Activated CD4-positive, alpha-beta memory T cell treated with anti-CD3 and anti-CD28 coated beads, Interleukin-2, amount 10 ng/mL, durations not matched to agents 7 days and 5 days (primary cell): ENCODE measurements at places on chromosomes 1 and 21.

GRCh38 chr21:28444111-28444510 is 548.6 kb downstream of the LTN1 start:
- DNase-seq: no peak

DNA sequence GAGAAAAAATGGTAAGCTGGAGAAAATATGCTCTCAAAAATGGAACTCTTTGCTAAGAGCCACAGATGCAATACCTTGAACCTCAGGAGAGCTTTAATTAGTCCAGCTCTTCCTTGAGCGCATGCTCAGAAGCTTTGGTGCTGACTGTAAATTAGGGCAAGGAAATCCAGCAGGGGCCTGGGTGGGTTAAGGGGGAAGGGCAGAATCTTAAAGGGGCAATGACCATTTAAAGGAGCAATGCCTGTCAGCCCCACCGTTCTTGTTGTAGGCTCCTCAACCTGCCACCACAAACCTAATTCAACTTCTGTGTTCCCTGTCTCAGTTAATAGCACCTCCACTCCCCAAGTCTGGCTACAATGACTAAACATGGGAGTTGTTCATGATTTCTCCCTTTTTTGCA is 6.8 kb upstream of the SLC22A15 start:
- DNase-seq: no peak

- DNase-seq: no peak
Measured at GRCh38 chr1:233005703-233006102, 55.3 kb downstream of the NTPCR start.

DNA sequence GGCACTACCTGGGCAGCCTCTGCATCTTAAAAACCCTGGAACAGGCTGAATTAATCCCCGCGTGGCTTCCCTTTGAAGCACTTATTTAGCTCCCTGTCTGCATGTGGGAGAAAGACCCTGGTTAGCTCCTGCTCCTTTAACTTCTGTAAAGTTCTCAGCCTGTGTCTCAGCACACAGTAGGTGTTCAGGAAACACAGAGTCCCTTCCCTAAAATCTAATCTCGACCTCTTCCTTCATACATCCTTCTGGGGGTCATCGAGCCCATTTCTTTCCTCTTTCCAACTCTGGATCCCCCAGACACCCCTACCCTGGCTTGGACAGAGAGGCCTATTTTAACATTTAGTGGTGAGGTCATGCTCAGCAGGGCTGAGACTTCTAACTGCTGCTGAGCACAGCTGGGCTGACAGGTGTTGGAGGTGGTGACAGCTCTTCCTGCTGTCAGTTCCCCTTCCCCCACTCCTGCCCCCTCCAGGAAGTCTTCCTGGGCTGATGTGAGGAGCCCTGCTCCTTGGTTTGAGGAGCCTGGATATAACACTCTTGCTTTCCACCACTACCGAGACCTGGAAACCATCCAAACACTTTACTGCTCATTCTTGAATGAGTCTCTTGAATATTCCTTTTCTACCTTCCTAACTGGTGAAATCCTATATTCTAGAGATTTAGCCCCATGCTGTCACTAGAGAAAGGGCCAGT is 5.3 kb downstream of the E2F2 start:
- peak; percentile 54 for DNase-seq

GRCh38 chr1:175220853-175221556 is 28.4 kb upstream of the KIAA0040 start:
- no peak for DNase-seq

- no peak for DNase-seq
Measured at GRCh38 chr1:229252228-229252984, 18.5 kb upstream of the RAB4A start.

DNA sequence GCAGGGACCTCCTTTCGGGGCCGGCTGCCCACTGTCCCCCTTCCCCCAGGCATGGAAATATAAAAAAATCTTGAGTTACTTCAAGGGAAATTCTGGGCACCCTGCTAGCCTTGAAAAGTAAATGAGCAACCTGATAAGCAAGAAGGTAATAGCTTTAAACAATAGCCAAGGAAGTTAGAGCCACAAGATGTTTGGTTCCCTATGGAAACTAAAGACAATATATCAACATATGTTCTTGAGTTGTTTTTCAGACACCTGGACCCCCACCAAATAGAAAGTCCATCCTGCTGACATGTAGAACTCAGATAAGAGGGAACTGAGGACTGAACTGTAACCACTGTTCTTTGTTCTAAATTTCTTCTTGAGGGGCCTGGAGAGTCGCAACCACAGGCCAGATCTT is 19.3 kb upstream of the SLC35A3 start:
- DNase-seq: no peak

GRCh38 chr1:180199018-180199417 is 31.0 kb upstream of the LHX4 start:
- no peak for DNase-seq

DNA sequence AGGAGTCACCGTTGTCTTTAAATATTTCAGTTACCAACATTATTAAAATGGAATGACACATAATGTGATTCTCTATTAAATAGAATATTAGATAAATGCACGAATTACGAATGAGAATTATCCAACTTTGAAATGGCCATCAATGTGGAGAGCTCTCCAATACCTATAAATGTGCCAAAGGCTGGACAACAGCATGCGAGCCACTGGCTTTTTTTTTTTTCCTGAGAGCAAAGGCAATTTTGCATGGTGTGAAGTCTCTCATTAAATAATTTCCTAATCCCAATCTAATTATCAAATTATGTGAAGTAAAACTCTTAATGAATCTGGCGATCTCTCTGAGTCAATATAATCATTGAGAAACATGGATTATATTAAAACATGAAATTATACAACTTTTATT is 113.5 kb downstream of the KCNT2 start:
- no peak for DNase-seq

DNA sequence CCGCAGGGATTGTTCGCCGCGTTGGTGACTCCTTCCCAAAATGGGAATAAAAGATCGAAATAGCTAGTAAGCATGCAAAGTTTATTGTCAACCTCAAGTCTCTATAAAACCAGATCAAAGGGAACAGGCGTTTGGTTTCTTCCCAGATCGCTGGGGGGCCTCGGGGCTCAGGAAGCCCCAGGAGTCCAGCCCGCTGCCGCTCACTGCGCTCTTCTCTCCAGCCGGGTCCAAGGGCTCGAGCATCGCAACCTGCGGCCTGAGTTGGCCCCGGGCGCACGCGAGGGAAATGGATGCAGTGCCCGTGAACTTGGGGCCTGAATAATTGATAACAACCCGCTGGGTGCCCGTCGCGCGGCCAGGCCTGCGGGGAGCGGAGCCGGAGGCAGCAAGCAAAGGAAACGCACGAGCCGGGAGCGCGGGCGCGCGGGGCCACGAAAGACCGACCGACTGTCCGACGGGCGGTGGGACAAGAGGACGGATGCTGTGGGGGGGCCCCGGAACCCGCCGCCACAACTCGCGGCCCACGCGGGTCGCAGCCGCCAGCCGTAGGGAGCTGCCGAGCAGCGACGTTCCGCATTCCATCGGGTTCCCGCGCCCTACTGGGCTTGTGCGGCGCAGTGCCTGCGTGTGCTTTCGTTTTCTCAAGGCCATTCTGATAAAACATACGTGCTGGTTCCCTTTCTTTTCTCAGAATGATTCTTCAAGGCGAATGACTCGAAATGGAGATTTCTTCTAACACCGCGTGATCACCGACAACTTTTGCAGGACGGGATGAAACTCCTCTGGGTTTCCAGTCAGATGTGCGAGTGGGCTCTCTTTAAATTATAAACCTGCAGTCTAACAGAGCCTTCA is 14.0 kb upstream of the ALX3 start:
- peak; percentile 38 for DNase-seq

- no peak for DNase-seq
Measured at GRCh38 chr1:43445606-43446387, 7.9 kb downstream of the HYI start.

DNA sequence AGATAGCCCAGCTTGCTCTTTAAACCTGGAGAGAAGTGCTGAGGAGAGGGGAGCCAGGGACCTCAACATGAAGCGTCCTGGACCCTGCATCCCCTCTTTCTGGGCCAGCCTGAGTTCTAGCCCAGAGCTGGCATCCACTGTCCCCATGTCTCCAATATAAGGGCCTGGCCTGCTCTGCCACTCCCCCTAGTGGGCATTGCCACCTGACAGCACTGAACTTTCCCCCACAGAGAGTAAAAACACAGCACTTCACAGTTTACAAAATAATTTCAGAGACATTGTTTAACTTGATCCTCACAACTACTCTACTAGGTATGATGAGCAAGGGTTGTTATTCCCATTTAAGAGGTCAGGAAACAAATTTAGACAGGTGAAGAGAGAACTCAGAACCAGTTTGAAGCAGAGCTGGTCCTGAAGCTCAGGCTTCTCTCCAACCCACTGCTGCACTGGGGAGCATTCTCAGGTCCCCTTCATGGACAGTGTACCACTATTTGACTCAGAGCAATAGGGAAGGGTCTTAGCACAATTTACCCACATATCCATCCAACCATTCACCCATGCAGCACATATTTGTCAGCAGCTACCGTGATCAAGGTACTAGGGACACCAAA is 151.2 kb downstream of the DMRTA2 start:
- peak; percentile 17 for DNase-seq

- no peak for DNase-seq
Measured at GRCh38 chr1:215682232-215682631, 115.1 kb downstream of the KCTD3 start.

DNA sequence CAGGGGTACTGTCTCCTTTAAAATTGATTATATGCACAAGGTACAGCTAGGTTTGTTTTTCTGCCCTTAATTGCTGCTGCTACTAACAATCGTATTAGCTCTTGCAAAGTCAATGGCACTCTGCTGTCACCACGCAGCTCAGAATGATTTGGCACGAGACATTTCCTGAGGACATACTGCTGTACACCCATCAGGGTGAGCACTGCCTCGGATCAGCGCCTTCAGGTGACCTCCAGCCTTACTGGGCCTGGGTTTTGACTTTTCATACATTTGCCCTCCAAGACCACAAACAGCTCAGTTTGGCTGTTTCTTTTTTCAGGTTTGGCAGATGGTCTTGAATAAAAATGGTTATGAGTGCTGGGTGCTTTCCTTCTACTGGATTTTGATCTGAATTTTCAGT is 110.9 kb downstream of the NTPCR start:
- no peak for DNase-seq

DNA sequence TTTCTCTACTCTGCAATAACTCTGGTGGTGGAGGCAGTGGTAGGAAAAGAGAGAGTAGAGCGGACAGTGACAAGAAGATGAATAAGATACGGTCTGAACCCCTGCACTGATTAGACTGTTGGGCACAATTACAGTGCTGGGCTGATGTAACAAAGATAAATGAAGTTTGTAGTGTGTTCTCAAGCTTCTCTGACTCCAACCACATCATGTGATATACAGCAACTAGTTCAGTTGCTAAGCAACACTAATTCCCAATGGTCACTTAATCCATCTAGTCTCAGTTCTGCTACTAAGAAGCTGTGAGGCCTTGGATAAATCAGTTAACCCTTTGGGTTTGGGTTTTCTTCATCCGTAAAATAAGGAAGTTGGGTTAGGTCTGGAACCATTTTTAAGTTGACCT is 17.3 kb downstream of the DDR2 start:
- DNase-seq: no peak

DNA sequence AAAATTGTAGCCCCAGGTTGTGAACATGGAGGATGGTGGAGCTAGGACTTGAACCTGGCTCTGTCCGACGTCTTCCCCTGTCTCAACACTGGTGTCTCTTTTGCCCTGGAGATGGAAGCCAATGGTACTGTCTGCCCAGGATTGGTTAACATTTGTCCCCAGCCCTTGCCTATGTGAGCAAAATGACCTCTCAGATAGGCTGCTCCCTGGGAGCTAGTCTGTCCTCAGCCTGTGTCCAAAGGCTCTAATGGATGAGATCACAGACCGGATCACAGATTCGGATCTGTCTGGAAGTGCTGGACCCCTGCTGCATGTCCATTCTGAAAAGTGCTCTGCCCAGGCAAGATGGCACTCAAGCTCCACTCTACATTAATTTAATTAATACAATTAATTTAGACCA is 394.4 kb upstream of the VAMP3 start:
- DNase-seq: no peak

- DNase-seq: no peak
Measured at GRCh38 chr1:110130989-110131388, 18.7 kb downstream of the UBL4B start.

DNA sequence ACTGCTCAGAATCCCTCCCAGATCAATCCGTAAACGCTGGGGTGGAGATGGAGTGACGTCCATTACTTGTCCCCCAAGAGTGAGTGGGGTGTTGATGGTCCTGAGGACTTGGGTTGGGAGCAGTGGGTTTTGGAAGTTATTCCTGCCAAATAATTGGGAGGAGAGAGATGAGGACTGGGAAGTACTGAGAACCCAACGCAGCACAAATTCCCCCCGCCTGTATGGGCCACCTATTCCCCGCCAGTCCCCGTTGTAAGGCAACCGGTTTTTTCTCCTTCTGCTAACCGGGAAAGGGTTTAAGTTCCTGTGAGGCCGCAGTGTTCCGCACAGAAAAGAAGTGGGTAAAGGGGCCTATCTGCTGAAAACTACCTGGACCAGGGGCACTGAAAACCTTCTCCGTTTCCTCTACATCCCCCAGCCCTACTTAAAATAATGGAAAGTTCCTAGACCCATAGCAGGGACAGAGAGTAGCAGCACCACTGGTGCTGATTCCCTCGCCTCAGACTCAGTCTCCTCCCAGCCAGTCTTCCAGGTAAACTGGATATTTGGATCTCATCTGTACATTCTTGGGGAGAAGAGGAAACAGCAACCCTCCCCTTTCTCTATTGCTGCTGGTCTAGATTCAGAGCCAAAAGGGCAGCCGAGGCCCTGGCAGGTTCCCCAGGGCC is 738 bp downstream of the LURAP1 start:
- DNase-seq: no peak

DNA sequence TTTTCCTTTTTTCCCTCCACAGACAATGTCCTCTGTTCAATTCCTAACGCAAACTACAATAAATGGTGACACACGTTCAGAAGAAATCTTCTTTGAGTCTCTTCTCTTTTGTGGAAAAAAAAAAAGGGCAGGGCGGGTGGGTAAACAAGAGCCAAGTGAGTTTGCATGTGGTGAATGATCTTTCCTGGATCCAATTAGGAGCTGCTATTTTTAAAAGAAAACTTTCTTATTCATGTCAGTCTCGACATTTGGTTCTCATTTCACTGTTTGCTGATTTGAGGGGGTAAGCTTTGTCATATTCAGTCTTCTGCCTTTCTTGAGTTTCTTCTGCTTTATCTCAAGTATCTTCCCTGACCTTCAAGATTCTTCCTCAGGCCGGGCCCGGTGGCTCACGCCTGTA is 29.2 kb upstream of the KIF1B start:
- DNase-seq: no peak

- no peak for DNase-seq
Measured at GRCh38 chr1:20775700-20776099, 11.4 kb downstream of the HP1BP3 start.

- no peak for DNase-seq
Measured at GRCh38 chr21:15725949-15726348, 3.8 kb upstream of the USP25 start.

DNA sequence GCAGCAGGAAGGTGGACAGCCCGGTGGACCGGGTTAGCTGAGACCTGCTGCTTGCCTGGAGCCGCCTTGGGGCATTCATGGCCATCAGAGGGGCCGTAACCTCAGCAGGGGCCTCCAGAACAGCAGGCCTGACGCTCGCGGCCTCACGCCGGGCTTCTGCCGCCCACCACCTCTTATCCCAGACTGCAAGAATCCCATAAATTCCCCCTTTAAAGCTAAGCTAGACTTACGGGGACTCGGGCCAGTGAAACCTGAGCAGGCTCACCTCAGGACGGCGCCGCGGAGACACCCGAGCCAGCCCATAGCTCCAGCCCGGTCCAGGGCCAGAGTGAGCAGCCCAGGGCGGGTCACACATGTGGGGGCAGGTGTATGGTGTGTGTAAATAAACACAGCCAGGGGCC is 132.3 kb downstream of the GLIS1 start:
- no peak for DNase-seq

GRCh38 chr1:119673171-119673940 is 25.3 kb upstream of the ZNF697 start:
- DNase-seq: no peak
